ENCODE measurements at places on chromosomes 4 and X.

DNA sequence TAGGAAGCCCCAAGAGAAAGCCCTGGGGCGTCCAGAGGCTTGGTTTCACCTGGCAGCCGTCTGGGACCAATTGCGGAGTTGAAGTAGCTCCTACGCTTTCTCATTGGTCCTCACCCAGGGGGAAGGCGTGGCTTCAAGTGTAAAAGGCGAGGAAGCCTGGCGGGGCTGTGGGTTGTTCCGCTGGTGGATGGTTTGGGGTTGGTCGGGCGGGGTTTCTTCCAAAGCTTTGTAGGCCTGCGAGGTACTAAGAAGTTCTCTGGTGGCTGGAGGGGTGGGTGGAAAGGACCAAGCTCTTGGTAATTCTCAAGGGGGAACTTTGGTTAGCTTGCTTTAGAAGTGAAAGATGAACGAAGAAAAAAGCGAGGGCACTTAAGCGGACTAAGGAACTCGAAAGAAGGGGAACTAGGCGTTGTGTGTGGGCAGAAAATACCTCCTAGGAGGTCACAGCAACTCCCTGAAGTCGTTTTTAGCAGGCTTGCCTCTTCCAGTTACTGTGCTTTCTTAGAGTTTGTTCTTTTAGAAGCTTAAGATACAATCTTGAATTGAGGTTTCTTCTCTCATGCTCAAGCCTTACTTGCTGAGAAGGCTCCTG, 36.6 kb downstream of the CCNG2 start:
- DNase-seq, result no peak

GRCh38 chrX:11564546-11564945, 101.2 kb downstream of the ARHGAP6 start:
- DNase-seq, result no peak

DNA sequence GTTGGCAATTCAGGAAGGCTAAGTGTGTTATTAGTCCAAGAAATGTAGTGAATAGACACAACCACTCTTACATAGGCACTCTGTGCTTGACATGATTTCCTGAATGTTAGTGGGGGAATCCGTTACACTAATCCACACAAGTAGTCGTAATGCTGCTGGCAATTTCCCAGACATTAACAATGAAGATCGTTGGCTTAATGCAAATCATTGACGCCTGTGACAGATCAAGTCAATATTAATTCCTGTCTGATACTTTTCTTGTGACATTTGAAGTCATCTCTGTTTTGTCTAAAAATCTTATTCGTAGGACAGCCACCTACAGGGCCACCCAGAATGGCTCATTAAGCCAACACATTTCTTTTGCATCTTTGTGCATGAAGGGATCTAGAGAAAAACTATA, 939.1 kb upstream of the FTHL17 start:
- no peak for DNase-seq

GRCh38 chr4:42480717-42481116, 83.4 kb downstream of the SHISA3 start:
- no peak for DNase-seq

GRCh38 chrX:11597479-11597878, 68.2 kb downstream of the ARHGAP6 start:
- DNase-seq, result no peak

DNA sequence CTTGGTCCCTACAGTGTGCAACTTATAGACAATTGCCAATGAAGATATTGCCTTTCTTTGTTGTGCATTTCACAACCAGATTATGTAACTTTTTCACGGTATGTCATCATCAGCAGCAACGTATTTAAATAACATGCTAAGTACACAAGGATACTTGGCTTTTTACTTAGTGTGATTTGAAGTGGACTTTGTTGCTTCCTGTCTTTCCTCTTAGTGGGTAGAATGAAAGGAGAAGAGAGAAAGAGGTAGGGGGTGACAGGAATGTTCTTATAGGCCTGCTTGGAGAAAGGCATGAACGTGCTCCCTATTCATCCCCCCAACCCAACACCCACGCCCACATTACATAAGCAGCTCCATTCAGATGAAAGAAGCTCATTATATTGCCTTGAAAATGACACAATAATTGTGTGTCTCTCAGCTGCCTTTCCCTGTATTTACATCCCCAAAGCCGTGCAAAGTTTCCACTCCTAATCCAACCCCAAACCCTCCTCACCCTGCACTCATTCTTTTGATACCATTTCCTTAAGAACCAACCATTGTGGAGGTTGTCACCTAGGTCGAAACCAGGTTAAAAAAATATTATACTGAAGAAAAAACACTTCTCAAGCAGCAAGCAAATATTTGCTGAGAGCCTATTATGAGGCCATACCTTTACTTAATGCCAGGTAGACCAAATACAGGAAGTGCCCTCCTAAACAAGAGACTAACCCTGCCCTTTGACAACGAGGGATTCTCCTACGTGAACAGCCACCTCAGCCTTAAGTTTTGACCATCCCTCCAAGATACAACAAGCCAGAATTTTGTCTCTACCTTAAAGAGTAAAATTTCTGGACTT, 25.2 kb upstream of the GK start:
- no peak for DNase-seq

DNA sequence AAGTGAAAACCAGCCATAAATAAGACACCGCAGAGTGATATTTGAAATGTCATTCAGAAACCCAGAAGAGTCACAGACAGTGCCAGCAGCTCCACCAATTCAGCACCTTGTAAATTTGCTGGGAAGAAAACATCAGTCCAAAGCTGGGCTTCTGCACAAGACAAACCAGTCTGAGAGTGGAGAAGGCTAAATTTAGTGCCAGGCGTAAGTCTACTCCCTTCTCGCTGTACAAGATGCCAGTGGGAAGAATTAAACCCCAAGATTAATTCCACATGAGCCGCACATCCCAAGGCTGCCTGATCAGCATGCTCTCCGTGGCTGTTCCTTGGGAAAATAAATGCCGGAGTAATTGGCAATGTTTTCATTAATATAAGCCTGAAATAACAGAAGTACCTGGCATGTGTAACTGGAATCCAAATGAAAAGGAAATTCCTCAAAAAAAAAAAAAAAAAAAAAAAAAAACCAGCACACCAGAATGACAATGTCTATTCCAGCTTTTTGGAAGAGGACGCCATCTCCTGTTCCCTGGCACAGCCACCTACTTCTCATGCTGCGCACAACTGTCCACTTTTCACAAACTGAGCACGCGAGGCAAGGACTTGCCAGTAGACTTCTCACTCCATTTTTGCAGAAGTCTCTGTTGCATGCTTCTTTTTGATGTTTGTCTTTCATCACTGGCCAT, 95.5 kb downstream of the NSUN7 start:
- DNase-seq, result no peak

GRCh38 chr4:3303923-3304710, 11.3 kb downstream of the RGS12 start:
- DNase-seq, result no peak

DNA sequence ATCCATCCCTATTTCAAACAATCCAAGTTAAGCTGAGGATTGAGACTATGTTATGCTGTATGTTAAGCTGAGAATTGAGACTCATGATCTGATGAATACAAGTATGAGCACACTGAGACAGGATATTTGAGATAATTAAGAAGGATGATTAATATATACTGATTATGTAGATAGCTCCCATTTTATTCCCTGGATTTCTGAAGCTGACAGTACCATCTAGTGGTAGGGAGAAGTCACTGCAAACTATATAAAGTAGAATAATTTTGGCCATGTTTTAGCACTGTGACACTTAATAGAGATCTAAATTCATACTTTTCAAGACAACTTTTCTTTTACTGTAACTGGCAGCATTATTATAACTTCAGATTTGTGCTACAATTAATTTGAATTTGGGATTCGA, 63.8 kb upstream of the HPRT1 start:
- DNase-seq, result no peak

GRCh38 chr4:53579826-53580225, 11.5 kb downstream of the LNX1 start:
- DNase-seq, result no peak

DNA sequence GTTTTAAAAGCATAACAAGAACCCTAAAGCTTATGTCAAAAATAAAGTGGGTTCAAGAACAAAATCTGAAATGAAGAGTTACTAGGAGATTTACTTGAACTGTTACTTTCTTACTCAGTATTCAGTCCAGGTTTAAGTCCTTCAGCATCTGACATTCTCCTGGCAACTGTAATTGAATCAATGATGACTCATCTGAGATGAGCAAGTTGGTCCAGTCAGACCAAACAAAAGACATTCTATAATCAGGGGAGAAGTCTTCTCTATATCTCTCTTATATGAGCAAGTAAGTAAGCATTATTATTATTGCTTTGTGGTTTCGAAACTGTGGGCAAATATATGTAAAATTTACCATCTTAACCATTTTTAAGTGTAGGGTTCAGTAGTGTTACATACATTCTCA, 34.6 kb downstream of the MAP9 start:
- no peak for DNase-seq

- DNase-seq, result no peak
These were observed 288.8 kb downstream of the INPP4B start for GRCh38 chr4:142557239-142557801.

GRCh38 chr4:100895556-100896197, 377.9 kb upstream of the EMCN start:
- no peak for DNase-seq

DNA sequence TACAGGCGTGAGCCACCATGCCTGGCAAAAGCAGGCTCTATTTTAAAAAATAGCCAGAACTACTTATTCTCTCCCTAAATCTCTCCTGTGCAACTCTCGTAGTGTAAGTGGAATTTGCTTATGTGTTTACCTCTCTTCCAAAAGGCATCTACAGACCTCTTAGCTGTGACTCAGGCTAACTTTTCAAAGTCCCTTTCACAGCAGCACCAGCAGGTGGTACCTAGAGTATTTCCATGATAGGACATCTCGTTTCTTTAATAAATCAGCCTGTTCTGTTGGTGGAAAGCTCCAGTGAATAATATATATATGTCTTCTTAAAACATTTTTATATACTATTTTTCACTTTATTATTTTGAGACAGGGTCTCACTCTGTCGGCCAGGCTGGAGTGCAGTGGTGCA, 89.0 kb downstream of the NSUN7 start:
- no peak for DNase-seq

DNA sequence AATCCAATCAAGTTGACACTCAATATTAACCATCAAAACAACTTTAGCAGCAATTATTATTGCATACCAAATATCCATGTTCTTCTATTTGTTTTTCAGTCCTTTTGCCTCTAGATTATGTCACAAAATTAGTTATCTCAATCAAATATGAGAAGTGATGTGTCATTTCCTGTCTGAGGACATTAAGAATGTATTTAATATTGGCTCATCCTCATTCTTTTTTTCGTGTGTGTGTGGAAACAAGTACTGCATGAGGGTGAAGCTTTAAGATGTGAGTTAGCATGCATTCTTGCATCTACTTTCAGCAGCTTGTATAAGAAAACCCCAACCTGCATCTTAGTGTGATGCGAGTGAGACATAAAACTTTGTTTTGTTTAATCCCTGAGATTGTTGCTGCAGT, 301.4 kb downstream of the GRIA2 start:
- no peak for DNase-seq

GRCh38 chrX:28701222-28701621, 114.0 kb downstream of the IL1RAPL1 start:
- DNase-seq, result no peak

DNA sequence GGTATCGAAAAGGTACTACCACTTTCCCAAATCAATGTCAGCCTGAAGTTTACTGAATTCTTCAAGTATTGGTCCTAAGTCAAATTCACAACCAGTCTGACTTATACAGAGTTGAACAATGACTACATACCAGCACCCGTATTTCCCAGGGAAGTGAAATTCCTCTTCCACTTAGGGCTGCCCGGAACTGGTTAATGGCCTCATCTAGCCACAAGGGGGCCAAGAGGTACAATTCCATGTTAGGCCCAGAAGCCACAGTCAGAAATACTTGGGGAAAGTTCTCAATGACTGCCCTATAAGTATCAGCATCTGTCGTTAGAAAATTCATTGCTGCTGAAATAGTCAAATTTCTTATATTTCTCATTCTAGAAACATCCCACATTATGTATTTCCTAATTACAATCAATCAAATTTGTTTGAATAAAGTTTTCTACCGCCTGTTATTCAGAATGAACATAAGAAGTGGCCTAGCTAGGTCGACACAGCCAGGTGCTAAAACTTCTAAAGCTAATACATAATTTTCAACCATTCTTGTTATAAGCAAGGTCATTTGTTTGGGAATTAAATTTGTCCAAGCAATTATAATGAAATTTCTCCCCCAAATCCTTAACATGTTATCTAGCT, 5.6 kb upstream of the PCDH7 start:
- DNase-seq, result peak; percentile 73

DNA sequence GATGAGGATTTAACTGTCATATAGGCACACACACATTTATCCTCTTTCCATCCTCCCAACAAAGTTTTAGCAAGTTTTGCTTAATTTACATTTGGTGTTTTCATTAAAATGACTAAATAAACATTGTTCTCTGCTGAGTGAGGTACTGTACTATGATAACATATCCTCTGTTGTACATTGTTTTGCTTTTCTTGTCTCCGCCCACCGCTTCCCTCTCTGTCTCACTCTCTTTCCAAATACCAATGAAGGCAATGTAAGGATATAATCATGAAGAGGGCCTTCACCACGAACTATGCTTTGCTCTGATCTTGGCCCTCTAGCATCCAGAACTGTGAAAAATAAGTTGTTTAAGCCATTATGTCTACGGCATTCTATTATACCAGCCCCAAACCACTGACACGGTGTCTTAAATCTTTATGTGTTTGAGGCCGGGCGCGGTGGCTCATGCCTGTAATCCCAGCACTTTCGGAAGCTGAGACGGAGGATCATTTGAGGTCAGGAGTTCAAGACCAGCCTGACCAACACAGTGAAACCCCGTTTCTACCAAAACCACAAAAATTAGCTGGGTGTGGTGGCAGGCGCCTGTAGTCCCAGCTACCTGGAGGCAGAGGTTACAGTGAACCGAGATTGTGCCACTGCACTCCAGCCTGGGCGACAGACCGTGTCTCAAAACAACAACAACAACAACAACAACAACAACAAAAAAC, 65.3 kb downstream of the HPRT1 start:
- DNase-seq, result no peak

- DNase-seq, result no peak
These were observed 34.8 kb downstream of the ZNF185 start for GRCh38 chrX:152932598-152933175.

- DNase-seq, result no peak
These were observed 39.6 kb downstream of the KLF3 start for GRCh38 chr4:38703635-38704034.

GRCh38 chrX:22739276-22739675, 260.5 kb upstream of the DDX53 start:
- DNase-seq, result no peak

- no peak for DNase-seq
These were observed 68.2 kb downstream of the ZNF827 start for GRCh38 chr4:145870155-145871020.

DNA sequence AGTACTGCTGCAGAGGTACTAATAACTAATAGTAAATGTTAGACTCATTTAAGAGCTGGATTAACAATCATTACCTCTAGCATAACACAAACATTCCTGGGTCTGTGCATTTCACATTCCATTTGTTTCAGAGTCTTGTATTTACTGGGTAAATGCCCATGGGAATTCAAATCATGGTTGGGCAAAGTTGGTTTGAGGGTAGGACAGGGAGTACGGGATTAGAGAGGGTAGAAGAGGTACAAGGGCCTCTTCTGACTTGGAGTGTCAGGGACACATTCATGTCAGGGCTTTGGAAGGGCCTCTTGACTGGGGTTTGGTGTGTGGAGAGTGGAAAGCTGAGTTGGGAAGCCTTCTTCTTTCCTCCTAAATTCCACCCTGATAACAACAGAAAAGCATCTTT, 65.9 kb downstream of the WWC2 start:
- no peak for DNase-seq

Data from endothelial cell (in vitro differentiated cells).